ENCODE measurements at places on chromosomes 4 and X. TPM values are rescaled to one million over a fixed set of nuclear protein-coding genes. Genes with fewer than 3 reads are reported as not detected.

- H3K36me3 ChIP-seq: no peaks in the 10 kb centered on the region
- DNase-seq: no peak
- H3K4me3 ChIP-seq: no peak overlapping the region
- H3K27ac ChIP-seq: no peak overlapping the region
These were observed 192.8 kb downstream of the PPARGC1A start for GRCh38 chr4:23697001-23697528.

GRCh38 chr4:21735866-21736265, 212.7 kb downstream of the KCNIP4 start:
- no peak for DNase-seq
- H3K4me3 ChIP-seq: no peak overlapping the region
- no peaks in the 10 kb centered on the region for H3K27me3 ChIP-seq
- H3K36me3 ChIP-seq: no peaks in the 10 kb centered on the region

DNA sequence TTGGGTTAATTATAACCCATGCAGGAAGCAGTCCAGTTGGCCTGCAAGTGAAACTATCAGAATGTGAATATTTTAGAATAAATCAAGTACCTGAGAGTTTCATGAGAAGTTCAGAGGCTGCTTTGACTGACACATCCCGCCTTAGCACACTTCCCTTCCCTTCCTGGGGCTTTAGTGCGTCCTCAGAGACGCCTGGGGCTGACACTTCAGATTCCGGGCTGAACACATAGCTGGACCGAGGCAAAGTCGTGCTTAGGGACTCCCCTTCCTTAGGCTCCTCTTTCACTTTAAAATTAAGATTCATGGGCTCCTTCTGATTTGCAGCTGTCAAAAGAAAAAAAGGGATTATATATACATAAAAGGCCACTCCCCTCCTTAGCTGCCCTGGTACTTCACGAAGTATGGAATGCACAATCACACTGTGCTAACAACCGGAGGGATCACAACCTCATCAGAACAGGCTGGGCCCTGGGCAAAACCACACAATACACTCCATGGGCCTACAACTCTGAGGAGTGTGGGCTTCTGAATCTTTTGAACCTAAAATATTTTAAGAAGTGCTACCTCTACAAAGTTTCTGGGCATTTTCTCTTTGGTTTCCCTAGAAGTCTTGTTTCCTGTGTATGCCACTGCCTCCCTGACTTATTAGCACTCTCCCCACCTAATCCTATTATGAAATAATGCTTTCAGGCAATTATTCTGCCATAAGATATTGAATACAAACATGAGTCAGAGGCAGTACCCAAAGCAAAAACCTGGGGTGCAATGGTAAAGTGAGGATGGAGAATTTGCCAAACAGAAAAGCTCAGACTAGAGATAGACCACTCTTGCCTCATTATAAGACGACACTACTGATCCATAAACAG, 68.2 kb downstream of the ZNF827 start:
- DNase-seq: no peak
- no peak overlapping the region for H3K4me3 ChIP-seq
- H3K36me3 ChIP-seq: no peaks in the 10 kb centered on the region

Gene GAGE12E
- total RNA-seq: not detected

DNA sequence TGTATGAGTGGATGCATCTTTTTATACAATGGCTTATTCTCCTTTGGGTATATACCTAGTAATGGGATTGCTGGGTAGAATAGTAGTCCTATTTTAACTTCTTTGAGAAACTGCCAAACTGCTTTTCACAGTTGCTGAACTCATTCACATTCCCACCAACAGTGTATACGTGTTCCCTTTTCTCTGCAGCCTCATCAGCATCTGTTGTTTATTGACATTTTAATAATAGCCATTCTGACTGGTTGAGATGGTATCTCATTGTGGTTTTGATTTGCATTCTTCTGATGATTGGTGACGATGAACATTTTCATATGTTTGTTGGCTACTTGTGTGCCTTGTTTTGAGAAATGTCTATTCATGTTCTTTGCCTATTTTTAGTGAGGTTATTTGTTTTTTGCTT, 687.0 kb upstream of the EPHA5 start:
- H3K36me3 ChIP-seq: no peaks in the 10 kb centered on the region
- H3K4me1 ChIP-seq: no peaks in the 10 kb centered on the region
- H3K4me3 ChIP-seq: no peak overlapping the region
- no peaks in the 10 kb centered on the region for H3K27me3 ChIP-seq
- no peak overlapping the region for H3K27ac ChIP-seq
